ENCODE measurements at places on chromosomes 4 and X.

GRCh38 chrX:150165776-150166610, 197.1 kb upstream of the MAMLD1 start:
- no peak for DNase-seq

- DNase-seq: peak; percentile 57
These were observed 185.5 kb upstream of the PITX2 start for GRCh38 chr4:110808351-110808878.

GRCh38 chr4:19266566-19266965, 985.1 kb upstream of the SLIT2 start:
- DNase-seq: no peak

GRCh38 chr4:132180020-132180427, 969.1 kb upstream of the PCDH10 start:
- DNase-seq: peak; percentile 34

- DNase-seq: no peak
These were observed 188.2 kb downstream of the SOWAHB start for GRCh38 chr4:76709772-76710090.

DNA sequence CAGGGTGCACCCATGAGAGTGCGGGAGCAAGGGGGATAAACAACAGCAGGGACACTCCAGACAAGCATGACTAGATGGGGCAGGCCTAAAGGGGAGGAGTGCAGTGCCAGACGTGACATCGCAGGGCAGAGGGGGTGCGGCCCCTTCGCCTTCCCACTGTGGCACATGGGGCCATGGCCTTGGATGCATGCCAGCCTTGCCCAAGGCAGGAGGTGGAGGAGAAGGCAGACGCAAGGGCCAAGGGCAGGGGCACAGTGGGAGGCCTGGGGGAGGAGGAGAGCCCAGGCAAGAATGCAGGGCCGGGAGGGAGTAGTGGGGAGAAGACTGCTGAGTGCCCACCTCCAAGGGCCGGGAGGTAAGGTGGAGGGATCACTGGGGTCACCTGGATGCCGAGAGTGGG, 21.6 kb downstream of the PNMA6E start:
- no peak for DNase-seq

GRCh38 chrX:53287493-53288138, 6.2 kb upstream of the IQSEC2 start:
- DNase-seq: peak; percentile 75

GRCh38 chr4:14833053-14833452, 169.2 kb upstream of the CPEB2 start:
- no peak for DNase-seq

GRCh38 chr4:164952551-164952950, 24.9 kb downstream of the TRIM61 start:
- no peak for DNase-seq

DNA sequence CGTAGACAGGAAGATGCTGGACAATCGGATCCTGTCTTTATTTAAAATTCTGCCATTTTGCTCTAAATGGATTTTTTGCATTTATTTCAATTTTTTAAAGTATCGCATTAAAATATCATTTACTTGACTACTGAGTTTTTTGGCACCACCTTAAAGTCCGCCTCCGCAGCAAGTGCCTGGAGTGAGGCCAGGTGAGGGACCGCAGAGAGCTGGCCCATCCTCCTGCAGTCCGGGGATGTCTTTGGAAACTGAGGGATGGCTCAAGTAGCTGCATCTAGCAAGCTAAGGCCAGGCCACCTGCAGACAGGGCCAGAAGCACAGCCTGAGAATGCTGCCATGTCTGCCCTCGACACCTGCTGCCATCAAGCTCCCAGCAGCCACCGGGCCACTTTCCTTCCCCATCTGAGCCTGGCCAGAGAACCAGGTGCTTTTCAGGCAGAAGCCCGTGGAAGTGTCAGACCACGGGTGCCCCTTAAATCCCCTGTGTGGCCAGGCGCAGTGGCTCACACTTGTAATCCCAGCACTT, 69.6 kb downstream of the ABLIM2 start:
- DNase-seq: no peak

DNA sequence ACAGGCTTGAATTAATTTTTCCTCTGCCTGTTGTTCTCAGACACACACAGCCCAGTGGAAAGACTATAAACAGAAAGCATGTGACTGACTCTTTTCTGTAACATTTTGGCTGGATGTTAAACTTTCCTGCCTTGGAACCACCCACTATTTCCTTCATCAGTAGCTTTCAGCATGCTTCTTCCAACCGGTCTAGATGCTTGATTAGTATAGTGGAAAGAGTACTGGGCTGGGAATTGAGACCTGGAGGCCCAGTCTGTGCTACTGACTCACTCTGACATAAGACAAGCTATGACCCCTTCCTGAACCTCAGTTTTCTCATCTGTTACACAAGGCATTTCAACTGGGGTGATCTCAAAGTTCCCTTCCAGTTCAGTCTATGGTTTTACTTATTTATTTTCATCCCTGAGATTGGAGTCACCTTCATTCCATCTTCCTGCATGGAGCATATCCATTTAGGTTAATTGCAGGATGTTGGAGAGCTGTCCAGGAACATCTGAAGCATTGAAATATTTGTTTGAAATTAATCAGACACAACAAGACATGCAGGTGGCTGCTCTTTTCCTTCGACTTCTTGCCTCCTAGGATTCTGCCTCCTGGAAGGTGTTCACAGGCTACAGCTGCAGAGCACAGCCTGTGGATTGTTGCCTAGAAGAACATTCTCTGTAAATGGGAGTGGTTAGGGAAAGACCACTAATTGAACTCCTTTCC, 173.4 kb downstream of the RTL9 start:
- peak; percentile 3 for DNase-seq

- no peak for DNase-seq
These were observed 70.6 kb downstream of the MAGEC2 start for GRCh38 chrX:142134533-142134932.

GRCh38 chr4:48269861-48270522, 354 bp upstream of the TEC start:
- DNase-seq: peak; percentile 91

- no peak for DNase-seq
These were observed 9.5 kb upstream of the ETNPPL start for GRCh38 chr4:108772402-108772801.

DNA sequence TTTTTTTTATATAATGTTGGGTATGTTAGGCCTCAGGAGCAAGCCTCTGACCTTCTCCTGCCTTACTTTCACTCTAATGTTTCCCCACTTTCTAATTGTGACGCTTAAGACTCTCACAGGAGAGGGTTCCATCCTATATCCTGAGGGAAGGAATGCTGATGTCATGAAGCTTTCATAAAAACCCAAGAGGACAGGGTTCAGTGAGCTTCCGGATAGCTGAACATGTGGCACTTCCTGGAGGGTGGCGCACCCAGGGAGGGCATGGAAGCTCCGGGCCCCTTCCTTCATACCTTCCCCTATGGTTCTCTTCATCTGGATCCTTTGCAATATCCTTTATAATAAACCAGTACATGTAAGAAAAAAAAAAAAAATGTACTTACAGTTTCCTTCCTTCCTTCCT, 48.0 kb upstream of the TMPRSS11E start:
- DNase-seq: no peak

GRCh38 chr4:98369322-98369721, 108.1 kb downstream of the RAP1GDS1 start:
- DNase-seq: no peak

DNA sequence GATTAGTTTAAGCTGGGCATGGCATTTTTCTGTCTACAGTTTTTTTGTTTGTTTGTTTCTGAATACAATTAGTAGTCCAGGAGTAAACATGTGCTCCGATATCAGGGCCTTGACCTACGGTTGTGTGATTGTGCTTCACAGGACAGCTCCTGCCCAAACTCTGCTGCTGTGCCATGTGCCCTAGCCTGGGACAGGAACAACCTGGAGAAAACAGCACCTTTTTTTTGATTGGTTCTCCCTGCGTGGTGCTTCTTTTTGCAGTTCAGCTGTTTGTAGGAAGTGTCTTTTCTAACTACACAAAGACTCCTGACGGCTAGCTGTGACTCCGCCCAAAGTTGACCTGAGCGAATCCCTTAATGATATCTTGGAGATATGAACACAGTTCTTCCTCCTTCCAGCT, 158.8 kb downstream of the ATP10D start:
- DNase-seq: no peak

DNA sequence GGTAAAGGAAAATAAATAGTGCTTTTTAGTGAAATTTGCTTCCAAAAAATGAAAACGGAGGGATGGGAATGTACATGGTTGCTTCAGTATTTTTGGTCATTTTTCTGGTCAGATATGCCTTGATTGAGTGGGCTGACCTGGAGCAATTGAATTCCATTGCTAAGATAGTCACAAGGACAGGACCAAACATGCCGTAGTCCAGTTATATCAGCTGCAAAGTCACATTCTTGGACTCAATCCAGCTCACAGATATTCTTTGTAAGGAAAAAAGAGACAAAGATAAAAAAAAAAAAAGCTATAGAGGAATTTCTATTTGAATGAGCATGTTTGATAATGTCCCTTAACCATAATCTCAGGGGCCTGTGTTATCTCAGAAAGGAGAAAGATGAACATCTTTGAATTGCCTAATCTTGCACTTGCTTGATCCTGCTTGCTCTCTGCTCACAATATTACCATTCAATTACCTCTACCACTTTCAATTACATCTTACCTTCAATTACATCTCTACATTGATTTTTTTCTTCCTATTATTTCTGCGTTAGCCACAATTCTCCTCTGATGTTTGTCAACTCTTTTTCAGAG, 75.4 kb upstream of the PACRGL start:
- peak; percentile 17 for DNase-seq

DNA sequence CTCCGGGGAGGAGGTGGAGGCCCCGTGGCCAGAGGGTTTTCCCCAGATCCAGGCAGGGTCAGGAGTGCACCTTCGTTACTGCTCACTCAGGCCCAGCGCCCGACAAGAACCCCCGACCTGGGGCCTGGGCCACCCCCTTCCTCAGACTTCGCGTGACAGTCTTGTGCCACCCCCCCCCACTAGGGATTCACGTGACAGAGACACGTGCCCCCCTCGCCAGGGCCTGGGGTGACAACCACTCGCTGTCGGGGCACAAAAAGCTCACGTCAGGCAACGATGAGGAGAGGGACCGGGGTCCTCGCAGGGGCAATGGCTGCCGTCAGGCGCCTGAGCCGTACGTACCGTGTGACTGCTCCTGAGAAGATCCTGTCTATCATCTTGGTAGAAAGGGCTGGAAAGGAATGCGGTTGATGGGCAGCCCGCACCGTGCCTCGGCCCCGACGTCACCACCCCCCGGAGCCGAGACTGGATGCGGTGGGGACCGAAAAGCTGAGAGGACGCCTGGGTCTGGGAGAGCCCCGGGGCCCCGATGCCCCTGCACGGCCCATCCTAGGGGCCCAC, 23.0 kb upstream of the GTPBP6 start:
- no peak for DNase-seq

DNA sequence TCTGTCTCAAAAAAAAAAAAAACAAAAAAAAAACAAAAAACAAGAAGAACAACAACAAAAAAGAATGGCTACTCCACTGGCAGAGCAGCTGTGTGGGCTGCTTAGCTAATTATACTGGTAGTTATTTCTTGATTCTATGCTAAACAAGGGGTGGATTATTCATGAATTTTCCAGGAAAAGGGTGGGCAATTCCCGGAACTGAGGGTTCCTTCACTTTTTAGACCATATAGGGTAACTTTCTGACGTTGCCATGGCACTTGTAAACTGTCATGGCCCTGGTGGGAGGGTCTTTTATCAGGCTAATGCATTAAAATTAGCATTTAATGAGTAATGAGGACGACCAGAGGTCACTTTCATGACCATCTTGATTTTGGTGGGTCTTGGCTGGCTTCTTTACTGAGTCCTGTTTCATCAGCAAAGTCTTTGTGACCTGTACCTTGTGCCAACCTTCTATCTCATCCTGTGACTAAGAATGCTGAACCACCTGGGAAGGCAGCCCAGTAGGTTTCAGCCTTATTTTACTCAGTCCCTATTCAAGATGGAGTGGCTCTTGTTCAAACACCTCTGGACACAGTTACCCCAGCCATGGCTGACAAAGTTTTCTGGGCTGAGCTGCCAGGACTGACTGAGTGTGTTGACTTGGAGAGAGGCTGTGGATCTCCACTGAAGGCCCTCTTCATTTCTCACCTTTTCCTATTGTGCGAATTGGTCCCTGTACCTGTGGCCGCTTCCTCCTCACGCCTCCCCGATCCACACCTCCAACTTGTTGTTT, 1.3 kb upstream of the OCIAD2 start:
- no peak for DNase-seq

DNA sequence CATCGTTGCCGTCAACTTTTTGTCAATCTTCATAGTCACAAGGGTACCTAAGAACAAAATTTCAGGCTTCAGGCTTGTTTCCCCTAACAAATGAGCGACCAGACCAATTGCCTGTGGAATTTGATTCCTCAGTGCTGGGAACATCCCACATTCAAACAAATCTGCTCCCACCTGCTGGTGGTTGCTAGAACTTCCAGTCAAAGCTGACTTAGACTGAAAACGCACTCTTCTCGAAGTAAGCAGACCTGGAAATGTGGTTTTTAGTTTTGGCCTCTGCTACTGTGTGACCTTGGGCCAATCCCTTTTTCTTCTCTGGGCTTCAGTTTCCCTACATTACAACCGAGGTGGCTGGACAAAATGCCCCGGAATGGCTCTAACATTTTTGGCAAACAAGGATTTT, 1.8 kb upstream of the GABRQ start:
- peak; percentile 44 for DNase-seq

- DNase-seq: no peak
These were observed 14.8 kb upstream of the ADGRG2 start for GRCh38 chrX:19137067-19137466.

DNA sequence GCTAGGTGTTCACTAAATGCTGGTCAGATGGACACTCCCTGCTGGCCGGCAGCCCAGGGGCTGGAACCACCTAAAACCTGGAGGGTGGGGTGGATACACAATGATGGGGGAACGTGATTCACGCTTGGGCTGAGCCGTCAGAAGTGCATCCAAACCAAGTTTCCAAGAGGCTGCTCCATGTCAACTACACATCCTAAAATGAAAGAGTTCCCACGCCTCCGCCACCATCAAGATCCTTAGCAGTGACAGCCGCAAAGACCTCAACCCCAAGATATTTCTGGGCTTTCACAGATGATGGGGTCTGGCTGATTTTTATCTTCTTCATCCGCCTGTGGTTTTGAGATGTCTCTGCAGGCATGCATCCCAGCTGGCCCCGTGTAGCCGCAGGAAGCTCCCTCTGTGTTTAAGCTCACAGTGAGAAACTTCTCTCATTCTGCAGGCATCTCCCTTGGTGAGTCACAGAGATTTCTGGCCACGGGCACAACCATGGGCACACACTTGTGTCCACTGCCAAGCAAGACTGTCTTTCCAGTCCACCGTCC, 84.4 kb downstream of the HTRA3 start:
- peak; percentile 38 for DNase-seq

DNA sequence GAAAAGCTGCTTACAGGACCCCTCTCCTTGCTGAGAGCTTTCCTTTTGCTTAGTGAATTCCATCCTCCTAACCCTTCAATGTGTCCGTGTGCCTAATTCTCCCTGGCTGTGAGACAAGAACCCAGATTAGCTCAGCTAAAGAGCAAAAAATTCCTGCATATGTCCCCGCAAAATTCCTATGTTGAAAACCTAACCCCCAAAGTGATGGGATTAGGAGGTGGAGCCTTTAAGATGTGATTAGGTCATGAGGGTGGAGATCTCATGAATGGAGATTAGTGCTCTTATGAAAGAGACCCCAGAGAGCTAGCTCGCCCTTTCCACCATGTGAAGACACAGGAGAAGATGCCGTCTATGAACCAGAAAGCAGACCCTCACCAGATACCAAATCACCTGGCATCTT, 503.0 kb upstream of the DIAPH2 start:
- no peak for DNase-seq

GRCh38 chrX:74422576-74423288, 1.4 kb downstream of the SLC16A2 start:
- peak; percentile 71 for DNase-seq

All from EL (cell line).